ENCODE measurements at places on chromosomes 7 and 10. TPM values are rescaled to one million over a fixed set of nuclear protein-coding genes. Genes with fewer than 3 reads are reported as not detected.
A peak's percentile ranks its signal among the peaks of the same experiment; 100 is the strongest.

The HOXA7 gene
- not detected for total RNA-seq

The SNCG gene
- total RNA-seq: 12.0 TPM

The ABCB1 gene
- 0.82 TPM for total RNA-seq

The AKR1C8 gene
- not detected for total RNA-seq

The LIPM gene
- total RNA-seq: not detected

The SYNPO2L gene
- 0.11 TPM for total RNA-seq

DNA sequence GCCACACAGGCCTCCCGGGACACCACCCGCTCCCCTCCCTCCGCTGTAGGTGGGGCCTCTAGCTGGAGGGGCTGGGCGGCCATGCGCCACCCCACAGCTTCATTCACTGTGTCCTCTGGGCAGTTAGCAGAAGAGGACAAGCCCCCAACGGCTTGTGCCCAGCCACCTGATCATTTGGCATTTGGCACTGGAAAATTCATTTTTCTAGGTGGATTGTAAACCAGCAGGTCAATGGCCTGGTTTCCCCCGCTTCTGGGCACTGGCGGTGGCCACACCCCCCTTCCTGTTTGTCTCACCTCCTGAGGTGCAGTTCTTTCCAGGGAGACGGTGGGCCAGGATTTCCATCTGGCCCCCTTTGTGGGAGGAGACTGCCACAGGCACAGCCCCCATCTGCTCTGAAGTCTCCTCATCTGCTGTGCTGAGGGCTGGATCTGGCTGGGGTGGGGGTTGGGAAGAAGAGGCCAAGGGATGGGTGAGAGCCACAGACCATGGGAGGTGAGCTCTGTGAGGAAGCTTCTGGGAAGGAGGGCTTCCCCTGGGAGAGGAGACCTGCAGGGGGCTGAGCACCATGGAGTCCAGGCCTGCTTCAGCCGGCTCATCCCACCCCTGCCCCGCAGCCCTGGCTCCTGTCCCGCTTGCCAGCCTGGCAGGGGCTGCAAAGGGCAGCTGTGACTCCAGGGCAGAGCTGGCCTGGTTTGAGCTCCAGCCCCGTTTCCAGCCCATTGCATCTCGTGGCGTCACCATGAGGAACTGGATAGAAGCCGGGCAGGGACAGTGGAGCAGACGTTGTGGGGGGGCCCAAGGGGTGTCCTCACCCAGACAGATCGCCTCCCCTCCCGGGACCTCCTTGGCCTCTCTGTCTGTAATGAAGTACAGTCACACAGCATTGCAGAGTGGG lies 40.1 kb upstream of the SLC29A3 start:
- no peaks in the 10 kb centered on the region for H3K27me3 ChIP-seq
- peaks cover 44% of the 10 kb centered on the region for H3K4me1 ChIP-seq
- H3K4me3 ChIP-seq: no peak overlapping the region
- peak; percentile 47 for DNase-seq

DNA sequence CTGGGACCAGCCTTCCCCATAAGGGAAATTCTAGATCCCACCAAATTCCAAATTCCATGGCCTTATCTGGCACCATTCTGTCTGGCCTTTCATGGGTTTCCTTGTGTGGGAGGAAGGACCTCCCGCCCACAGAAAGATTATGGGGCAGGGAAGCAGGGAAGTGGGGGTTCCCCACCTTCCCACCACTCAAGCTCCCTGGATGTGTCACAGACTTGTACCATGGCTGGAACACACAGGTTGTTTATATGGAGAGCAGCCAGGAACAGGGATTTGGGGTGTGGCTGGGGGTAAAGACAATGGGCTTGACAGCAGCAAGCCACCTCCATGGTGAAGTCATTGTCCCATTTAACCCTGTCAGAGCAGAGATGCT lies 18.3 kb downstream of the UNC5B start:
- DNase-seq: no peak
- H3K27me3 ChIP-seq: no peaks in the 10 kb centered on the region
- H3K4me3 ChIP-seq: no peak overlapping the region
- no peak overlapping the region for H3K27ac ChIP-seq

- DNase-seq: no peak
- H3K27me3 ChIP-seq: no peaks in the 10 kb centered on the region
- H3K36me3 ChIP-seq: no peaks in the 10 kb centered on the region
- peaks cover 19% of the 10 kb centered on the region for H3K4me1 ChIP-seq
- H3K27ac ChIP-seq: no peak overlapping the region
- no peak overlapping the region for H3K4me3 ChIP-seq
Observed at GRCh38 chr7:15821484-15822427, 135.3 kb upstream of the MEOX2 start.

DNA sequence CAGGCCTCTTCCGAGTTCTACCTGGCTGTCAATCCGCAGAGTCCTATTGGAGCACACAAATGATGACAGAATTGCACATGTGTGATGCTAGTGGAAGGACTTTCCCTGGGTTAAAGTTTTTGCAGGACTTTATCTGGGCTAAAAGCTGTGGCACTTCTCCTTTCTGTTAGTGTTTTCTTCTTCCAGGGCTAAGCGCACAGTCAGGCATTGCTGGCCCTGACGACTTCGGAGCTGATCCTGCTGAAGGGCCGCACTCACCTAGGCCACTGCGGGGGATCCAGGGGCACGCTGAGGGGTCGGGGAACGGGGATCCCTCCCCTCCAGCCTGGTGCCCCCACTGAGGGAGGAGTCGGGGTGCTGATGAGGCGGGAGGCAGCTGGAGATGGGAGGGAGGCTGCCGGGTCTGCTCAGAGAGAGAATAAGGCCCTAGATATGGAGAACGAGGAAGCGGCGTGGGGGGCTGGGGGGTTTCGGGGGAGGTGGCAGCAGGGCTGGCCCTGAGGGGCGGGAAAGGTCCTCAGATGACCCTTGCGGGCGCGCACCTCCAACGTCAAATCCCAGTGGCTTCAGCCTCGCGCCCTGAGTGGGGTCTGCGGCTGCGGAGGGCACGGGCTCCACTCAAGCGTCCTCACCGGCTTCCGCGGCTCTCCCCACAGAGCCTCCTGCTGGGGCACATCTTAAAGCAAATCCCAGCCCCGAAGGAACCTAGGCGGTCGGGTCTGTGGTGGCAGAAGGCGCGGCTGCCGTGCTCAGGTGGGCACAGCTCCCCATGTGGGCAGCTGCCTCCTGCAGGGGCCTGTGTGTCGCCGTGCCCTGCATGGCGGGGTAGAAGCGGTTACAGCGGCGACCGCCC lies 30.9 kb downstream of the AGR3 start:
- peaks cover 6% of the 10 kb centered on the region for H3K4me1 ChIP-seq
- no peaks in the 10 kb centered on the region for H3K27me3 ChIP-seq
- DNase-seq: peak; percentile 11
- no peaks in the 10 kb centered on the region for H3K36me3 ChIP-seq
- H3K4me3 ChIP-seq: no peak overlapping the region

DNA sequence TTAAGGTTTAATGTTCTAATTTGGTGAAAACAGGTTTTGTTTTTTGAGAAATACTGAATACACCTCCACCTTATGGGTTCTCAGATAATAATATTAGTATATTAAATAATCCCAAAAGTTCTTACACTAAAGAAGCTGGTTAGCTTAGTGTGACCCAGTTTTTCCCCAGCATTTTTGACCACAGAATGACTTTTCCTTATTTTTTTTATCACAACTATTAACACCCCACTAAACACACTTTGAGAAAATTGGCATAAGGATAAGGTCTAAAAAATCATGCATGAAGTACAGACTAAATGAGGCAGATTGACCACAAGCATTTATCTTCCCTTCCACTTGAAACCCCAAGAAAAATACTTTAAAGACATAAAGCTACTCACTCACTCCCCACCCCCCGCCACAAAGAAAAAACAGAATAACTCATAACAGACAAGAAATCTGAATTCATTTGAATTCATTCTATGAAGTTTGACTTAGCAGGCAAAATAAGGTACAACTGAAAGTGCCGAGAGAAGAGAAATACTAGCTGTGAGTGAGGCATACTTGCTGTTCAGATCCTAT lies 49.7 kb upstream of the WNT16 start:
- peaks cover 5% of the 10 kb centered on the region for H3K36me3 ChIP-seq
- no peak overlapping the region for H3K4me3 ChIP-seq
- no peak for DNase-seq
- H3K27me3 ChIP-seq: no peaks in the 10 kb centered on the region
- H3K27ac ChIP-seq: 0 out of 2 replicates have a peak overlapping the region, but pooled peaks have one; percentile 19

DNA sequence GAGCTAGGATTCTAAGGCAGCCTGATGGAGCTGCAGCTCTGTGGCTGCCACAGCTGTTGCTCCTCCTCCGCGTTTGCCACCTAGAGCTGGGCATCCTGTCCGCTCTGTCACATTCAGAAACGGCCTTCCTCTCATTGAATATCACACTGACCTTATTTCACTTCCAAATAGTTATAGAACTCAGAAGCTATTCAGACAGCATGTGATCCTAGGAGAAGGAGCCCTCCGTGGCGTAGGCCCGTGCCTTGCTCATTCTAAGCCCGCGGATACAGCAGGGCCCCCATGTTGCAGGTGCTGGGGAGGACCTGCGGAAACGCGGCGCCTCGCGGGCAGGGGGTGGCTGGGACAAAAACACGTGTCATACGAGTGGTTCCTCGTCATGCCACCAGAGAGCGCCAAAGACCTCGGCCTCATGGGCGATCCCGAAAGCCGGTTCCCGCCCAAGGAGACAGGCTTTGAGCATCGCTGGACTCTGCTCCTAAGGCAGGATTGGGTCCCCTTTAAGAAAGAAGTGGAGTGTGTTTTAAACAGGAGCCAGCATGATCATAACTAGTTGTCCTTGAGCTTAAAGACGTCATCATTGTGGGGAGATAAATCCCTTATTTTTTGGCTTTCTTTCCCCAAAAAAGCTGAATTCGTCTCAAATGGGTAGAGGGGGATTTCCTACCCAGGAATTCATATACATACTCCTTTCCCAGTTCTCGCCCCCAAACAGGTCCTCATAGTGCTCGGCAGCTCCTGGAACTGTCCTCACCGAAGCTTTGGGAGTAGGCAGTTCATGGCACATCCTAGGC lies 17.9 kb upstream of the FIGNL1 start:
- H3K36me3 ChIP-seq: no peaks in the 10 kb centered on the region
- peak; percentile 86 for DNase-seq
- peaks cover 27% of the 10 kb centered on the region for H3K27me3 ChIP-seq
- no peak overlapping the region for H3K27ac ChIP-seq
- H3K4me3 ChIP-seq: no peak overlapping the region

- H3K4me1 ChIP-seq: peaks cover 12% of the 10 kb centered on the region
- H3K27me3 ChIP-seq: peaks cover 16% of the 10 kb centered on the region
- peak; percentile 63 for DNase-seq
- no peak overlapping the region for H3K4me3 ChIP-seq
- no peak overlapping the region for H3K27ac ChIP-seq
- peaks cover 27% of the 10 kb centered on the region for H3K36me3 ChIP-seq
Observed at GRCh38 chr7:125316466-125316865, 386.8 kb upstream of the POT1 start.

DNA sequence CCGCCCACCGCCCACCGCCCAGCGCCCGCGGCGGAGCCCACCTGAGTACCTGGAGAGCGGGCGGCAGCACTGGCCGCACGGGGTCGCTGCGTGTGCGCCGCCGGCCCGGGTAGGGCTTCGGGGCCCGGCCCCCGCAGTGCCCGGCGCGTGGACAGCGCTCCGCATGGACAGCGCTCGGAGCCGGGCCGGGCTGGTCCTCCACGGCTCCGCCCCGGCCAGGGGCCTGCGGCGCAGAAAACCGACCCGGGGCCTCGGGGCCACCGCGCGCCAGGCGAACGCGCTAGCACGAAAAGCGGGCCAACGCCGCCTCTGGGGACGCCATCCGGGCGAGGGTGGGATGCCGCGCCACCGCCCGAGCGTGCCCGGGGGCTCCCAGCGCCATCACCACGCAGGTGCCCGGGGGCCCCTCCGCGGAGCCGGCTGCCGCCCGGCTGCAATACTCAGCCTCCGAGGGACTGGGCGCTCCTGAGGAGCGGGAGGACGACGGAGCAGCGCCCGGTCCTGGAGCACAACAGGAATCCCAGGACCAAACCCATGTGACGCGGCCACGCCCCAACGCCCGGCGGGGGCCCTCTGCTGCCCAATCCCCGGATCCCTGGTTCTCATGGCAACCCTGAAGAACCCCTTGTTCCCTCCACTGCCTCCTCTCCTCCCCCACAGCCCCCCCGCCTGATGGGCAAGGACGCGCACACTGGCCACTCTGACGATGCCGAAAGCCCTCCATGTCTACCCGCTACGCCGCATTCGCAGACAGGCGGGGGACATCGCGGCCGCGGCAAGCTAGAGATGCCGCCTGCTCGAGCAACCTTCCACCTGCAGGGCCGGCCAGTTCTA lies at the start of gene GRB10:
GRB10 (minus strand) TSS at position 522 of the 834 bp plus-strand sequence. CDS start 50,574 bp downstream, outside the sequence.
- H3K4me3 ChIP-seq: peak within 1 kb of the TSS; percentile 73
- H3K27me3 ChIP-seq: peaks cover 7% of the 10 kb centered on the region
- peaks cover 43% of the 10 kb centered on the region for H3K4me1 ChIP-seq
- H3K27ac ChIP-seq: peak within 1 kb of the TSS; percentile 73
- peak; percentile 65 for DNase-seq
- peaks cover 21% of the 10 kb centered on the region for H3K36me3 ChIP-seq

DNA sequence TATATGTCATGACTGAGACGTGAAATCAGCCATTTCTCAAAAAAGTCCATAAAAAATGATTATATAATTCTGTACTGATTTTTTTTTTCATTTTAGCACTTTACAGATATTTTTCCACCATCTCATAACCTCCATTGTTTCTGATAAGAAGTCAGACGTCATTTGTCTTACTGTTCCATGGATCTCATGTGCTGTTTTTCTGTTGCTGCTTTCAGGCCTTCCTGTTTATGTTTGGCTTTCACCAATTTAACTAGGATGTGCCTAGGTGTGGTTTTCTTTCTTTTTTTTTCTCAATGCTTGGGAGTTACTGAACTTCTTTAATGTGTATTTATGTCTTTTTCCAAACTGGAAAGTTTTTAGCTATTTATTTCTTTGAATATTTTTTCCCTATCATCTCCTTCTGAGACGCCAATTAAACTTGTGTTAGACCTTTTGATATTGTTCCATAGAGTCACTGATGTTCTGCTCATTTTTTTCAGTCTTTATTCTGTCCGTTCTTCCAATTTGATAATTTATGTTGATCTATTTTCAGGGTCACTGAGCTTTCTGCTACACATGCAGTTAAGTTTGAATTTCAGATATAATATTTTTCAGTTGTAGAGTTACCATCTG lies 43.3 kb downstream of the TAF3 start:
- H3K4me3 ChIP-seq: no peak overlapping the region
- H3K36me3 ChIP-seq: peaks cover 31% of the 10 kb centered on the region
- no peak overlapping the region for H3K27ac ChIP-seq
- peaks cover 4% of the 10 kb centered on the region for H3K27me3 ChIP-seq
- no peak for DNase-seq

- H3K4me1 ChIP-seq: no peaks in the 10 kb centered on the region
- no peaks in the 10 kb centered on the region for H3K27me3 ChIP-seq
- peaks cover 24% of the 10 kb centered on the region for H3K36me3 ChIP-seq
- no peak overlapping the region for H3K4me3 ChIP-seq
- no peak for DNase-seq
- no peak overlapping the region for H3K27ac ChIP-seq
Observed at GRCh38 chr10:128302808-128303207, 176.6 kb upstream of the MKI67 start.

- H3K27me3 ChIP-seq: no peaks in the 10 kb centered on the region
- no peak for DNase-seq
- no peak overlapping the region for H3K4me3 ChIP-seq
- no peaks in the 10 kb centered on the region for H3K36me3 ChIP-seq
Observed at GRCh38 chr10:3805791-3806461, 20.9 kb upstream of the KLF6 start.
